ENCODE measurements at places on chromosomes 2 and 18.

- H3K27me3 ChIP-seq, result no peaks in the 10 kb centered on the region
- H3K36me3 ChIP-seq, result no peaks in the 10 kb centered on the region
- peak overlapping the region; percentile 55 for H3K27ac ChIP-seq
- H3K4me1 ChIP-seq, result no peaks in the 10 kb centered on the region
These were observed 70.9 kb upstream of the ERBB4 start for GRCh38 chr2:212609479-212609878.

GRCh38 chr2:197306696-197307040 is 3.9 kb downstream of the ANKRD44 start:
- DNase-seq, result no peak
- no peaks in the 10 kb centered on the region for H3K4me1 ChIP-seq
- H3K36me3 ChIP-seq, result no peaks in the 10 kb centered on the region
- H3K4me3 ChIP-seq, result no peak overlapping the region
- H3K27ac ChIP-seq, result peak overlapping the region; percentile 68

DNA sequence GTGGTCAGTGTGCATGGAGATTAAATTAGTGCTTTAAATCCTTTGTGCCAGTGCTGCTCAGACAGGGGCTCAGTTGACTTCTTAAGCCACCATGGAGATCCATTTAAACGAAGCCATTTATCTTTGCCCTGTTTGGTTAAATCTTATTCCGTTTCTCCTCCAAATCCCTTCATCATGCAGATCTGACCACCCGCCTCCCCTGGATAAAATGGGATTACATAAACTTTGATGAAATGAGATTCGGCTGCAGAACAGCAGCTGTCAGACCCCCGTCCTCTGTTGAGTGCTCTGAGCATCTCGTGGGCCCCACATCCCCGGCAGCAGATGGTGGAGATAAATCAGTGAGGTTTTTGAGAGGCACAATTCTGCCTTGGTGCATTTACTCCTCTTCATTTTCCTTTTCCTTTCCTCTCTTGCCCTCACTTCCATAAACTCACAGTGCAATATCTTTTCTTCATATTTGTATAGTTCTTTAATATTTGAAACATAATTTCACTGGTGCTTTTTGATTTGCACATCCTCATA is 84.4 kb upstream of the TWIST2 start:
- no peaks in the 10 kb centered on the region for H3K36me3 ChIP-seq
- no peaks in the 10 kb centered on the region for H3K27me3 ChIP-seq
- H3K4me3 ChIP-seq, result no peak overlapping the region

GRCh38 chr2:201854221-201854801 is 48.0 kb downstream of the CDK15 start:
- H3K27ac ChIP-seq, result no peak overlapping the region
- peaks cover 22% of the 10 kb centered on the region for H3K27me3 ChIP-seq
- peaks cover 13% of the 10 kb centered on the region for H3K4me1 ChIP-seq
- DNase-seq, result no peak
- no peaks in the 10 kb centered on the region for H3K36me3 ChIP-seq
- no peak overlapping the region for H3K4me3 ChIP-seq

GRCh38 chr18:9516437-9517064 is 41.2 kb downstream of the RALBP1 start:
- no peak for DNase-seq
- no peak overlapping the region for H3K27ac ChIP-seq
- no peaks in the 10 kb centered on the region for H3K27me3 ChIP-seq
- H3K36me3 ChIP-seq, result no peaks in the 10 kb centered on the region
- H3K4me3 ChIP-seq, result no peak overlapping the region

DNA sequence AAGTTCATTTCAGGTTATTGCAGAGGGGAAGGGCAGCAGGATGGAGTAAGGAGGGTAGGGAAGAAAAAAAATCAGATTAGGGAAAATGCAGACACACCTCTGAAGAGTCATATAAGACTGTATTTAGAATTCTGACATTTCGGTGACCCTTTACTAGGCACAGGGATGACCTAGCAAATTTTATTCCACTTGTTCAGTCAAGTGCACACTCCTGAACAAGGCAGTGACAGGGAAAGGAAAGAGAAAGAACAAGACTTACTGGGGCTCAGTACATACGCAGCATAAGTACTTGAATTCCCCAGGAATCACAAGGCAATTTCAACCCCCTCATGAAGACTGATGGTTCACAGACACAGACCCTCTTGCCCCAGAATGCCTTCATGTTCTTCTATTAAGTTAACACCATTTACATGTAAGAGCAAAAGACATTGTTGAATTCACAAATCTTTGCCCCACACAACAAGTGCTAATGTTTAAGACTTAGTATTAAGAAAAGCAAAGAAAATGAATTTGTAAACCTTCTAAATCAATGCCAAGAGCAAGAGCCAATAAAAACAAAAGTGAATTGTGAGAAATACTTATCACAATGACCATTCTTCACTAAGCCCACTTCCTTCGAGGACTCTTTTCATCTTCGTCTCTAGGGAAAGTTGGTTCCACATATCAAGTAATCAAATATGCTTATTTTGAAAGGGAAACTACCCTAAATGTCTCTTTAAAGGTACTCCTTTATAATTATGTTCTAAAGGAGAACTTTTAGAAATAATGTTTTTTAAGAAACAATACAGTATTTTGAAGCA is 47.0 kb downstream of the COBLL1 start:
- H3K27ac ChIP-seq, result peak overlapping the region; percentile 66
- H3K27me3 ChIP-seq, result no peaks in the 10 kb centered on the region
- peaks cover 16% of the 10 kb centered on the region for H3K4me1 ChIP-seq
- peak overlapping the region; percentile 1 for H3K4me3 ChIP-seq
- no peaks in the 10 kb centered on the region for H3K36me3 ChIP-seq
